ENCODE measurements at places on chromosomes 5 and 9. TPM values are rescaled to one million over a fixed set of nuclear protein-coding genes. Genes with fewer than 3 reads are reported as not detected.

The RLN2 gene
- total RNA-seq: 2.9 TPM

The RXFP3 gene
- not detected for total RNA-seq

The FCHSD1 gene
- 38.7 TPM for total RNA-seq

The LCN10 gene
- total RNA-seq: 1.8 TPM

The IL7R gene
- 203 TPM for total RNA-seq

The IL5 gene
- total RNA-seq: not detected

The SLC22A5 gene
- total RNA-seq: 3.2 TPM

The SLC6A18 gene
- not detected for total RNA-seq

Data from activated T-helper 17 cell treated with anti-CD3 and anti-CD28 coated beads, Interleukin-2, amount 50 U/mL, for 72 hours (primary cell).